Activated CD4-positive, CD25-positive, alpha-beta regulatory T cell treated with anti-CD3 and anti-CD28 coated beads, Interleukin-2, amount 50 U/mL, for 24 hours (primary cell): ENCODE measurements at places on chromosomes 11 and 22.

DNA sequence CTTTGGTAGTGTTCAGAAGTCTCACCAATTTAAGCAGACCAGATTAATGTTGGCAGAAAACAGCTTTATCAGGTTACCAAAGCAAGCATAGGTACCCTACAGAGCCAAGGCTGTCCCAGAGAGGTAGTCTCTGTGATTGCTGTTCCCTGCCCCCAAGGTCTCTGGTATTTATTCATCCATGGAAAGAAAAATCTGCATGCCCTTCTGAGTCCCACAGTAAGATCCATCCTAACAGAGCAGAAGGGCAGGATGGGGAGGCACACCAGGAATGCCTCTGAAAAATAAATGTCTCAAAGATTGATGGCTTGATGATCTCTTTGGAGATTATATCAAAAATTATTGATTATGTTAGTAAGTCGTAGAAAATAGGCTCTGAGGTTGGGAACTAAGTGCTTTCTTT is 122.8 kb downstream of the FAT3 start:
- no peak for ATAC-seq

GRCh38 chr11:43585877-43586608 is 94.5 kb upstream of the HSD17B12 start:
- no peak for ATAC-seq

DNA sequence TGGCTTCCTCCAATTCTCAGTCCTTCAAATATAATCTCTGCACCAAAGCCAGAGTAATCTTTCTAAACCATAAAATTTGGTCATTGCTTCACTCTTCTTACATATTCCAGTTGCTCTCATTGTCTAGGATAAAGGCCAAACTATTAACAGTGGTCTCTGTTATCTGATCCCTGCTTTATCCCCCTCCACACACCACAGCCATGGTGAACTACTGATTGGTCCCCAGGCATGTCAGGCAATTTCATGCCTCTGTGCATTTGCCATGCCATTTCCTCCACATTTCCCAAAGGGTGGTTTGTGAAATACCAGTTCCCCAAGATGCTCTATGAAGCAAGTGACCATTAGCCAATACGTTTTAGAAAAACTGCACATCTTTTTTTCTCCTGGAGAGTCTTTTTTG is 97.0 kb downstream of the FAM181B start:
- no peak for ATAC-seq

GRCh38 chr11:5277807-5278382 is 8.2 kb upstream of the HBE1 start:
- no peak for ATAC-seq

GRCh38 chr11:24872651-24873311 is 375.9 kb downstream of the LUZP2 start:
- ATAC-seq, result no peak

DNA sequence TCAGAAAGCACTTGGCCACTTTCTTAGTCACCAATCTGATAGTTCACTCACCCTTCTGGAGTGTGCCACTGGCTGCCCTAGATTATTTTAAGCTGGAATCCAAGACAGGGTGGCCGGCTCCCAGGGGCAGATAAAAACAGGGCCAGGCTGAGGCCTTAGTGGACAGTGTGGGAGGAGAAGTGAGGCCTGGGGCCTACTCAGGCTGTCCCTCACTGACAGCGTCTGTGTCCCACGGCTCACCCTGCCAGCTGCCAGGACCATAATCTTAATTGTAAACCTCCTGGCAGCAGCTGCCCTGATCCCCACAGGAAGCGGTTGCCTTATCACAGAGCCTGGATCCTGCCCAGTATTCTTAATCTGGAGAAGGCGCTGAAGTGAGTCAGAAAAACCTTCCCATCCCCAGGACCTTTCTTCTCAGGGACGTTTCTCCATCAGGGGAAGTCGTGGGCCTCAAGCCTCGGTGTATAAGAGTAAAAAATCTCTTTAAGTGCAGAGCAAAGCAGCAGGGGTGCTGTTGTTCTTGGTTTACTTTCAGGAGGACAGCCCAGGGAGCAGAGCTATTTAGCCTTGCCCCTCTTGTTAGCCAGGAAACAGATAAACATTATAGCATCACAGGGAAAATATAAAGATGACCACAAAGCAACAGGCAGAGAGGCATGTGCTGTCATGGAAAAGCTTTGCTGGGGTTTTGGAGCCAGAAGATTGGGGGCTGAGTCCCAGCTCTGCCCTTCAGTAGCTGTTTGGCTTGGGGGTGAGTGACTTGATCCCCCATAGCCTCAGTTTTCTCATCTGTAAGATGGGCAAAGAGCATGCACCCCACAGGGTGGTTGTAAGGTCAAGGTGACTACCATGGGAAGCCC is 39.6 kb downstream of the TSPAN18 start:
- ATAC-seq, result no peak

DNA sequence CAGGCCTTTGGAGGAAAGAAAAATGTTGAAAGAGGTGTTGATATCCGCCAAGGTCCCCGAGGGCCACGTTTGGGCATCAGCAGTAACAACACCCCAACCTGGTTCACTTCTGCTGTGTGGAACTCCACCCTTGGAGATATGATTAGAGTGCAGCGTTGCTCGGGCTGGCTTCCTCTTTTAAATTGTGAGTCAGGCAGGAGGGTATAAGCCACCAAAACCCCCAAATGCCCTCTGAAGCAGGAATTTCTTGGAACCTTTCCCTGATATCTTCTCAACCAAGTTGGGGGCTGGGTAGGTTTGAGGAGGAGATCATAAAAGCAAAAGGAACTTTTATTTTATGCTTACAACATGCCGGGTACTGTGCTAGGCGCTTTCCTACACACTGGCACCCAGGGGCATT is 6.4 kb upstream of the C11orf96 start:
- ATAC-seq, result no peak

DNA sequence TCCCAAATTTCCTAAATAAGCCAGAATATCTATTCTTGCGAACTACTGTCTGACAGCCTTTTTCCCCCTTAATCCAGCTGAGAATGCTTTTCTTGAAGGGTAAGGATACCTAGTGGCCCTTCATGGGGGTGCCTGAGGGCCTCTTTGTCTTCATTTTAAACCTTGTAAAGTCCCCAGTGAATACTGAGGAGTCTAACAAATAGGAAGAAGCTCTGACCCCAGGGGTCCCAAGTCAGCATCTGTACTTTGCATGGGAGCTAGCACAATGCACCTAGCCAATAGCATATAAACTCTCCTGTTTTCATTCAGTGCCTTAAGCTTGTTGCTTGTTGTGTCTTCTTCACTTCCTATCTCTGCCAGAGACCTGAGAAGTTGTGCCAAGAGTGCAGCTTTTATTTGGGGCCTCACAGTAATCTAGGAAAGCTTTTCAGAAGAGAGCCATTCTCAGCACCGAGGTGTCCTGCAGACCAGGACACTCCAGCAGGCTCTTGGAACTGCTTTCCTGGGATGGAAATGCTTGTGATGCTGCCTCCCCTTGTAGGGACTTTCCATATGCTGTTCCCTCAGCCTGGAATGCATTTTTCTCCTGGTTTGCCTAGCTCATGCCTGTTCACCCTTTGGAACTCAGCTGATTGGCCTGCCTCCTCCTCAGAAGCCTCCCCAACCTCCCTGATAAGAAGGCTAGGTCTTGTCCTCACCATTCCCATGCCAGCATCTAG is 37.2 kb downstream of the BMAL1 start:
- ATAC-seq, result no peak

DNA sequence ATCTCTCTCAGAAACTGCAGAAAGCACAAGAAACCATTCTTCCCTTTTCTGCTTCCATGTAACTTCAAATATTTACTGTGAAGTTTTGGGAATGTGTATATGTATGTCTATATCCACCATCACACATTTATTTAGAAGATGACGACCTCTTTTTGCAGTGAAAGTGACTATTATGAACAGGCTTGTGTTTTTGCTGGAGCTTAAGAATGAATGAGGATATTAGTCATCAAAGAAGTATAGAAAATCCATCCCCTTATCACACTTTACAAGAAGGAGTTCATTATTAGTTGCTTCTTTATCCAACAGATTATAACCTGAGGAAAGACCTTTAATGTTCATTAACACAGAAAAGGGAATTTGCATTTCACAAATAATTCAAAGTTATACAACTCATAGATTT is 21.1 kb upstream of the SLC5A12 start:
- no peak for ATAC-seq

DNA sequence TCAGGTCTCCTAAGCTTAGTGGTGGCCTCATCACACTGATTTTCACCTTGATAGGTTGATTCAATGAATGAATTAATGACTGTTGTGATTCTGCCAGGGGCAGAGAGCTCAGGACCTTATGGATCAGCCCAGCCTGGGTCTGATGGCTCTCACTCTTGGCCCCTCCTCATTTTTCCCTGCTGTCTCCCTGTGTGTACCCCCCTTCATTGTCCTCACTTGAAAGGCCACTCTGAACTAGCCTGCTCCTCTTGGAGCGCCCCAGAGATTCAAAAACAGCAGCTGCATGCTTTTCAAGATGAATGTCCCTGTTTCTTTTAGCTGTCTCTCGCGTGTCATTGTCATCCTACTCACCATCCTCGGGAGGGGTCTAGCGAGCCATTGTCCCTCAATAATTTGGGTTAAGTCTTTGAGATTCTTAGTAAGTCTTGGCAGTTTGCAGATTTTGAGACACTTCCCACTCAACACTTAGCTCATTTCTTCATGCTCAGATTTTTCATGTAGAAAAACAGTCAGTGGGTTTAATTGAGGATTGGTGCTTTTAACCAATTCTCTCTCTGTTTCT is 42.5 kb upstream of the MICAL2 start:
- no peak for ATAC-seq

- ATAC-seq, result no peak
Measured at GRCh38 chr11:27012234-27012921, 18.5 kb downstream of the FIBIN start.

DNA sequence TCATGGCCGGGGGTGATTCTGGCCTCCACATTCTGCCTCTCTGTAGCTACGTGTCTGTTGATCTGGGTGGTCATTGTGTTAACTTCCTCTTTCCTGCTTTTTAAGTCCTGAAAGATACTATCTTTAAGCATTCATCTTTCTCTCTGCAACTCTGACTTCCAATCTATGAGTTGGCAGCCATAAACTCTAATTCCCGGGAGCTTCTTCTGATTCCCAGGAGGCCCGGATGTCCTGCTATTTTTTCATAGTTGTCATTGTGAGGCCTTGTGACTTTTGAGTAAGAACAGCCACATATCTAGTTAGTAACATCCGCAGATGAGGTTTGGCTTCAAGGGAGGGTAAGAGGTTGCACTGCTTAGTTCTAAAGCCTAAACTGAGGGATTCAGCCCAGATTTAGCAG is 107.8 kb downstream of the SYN3 start:
- no peak for ATAC-seq
